NCI-H345 (cell line): ENCODE measurements at places on chromosomes 6 and 20.

DNA sequence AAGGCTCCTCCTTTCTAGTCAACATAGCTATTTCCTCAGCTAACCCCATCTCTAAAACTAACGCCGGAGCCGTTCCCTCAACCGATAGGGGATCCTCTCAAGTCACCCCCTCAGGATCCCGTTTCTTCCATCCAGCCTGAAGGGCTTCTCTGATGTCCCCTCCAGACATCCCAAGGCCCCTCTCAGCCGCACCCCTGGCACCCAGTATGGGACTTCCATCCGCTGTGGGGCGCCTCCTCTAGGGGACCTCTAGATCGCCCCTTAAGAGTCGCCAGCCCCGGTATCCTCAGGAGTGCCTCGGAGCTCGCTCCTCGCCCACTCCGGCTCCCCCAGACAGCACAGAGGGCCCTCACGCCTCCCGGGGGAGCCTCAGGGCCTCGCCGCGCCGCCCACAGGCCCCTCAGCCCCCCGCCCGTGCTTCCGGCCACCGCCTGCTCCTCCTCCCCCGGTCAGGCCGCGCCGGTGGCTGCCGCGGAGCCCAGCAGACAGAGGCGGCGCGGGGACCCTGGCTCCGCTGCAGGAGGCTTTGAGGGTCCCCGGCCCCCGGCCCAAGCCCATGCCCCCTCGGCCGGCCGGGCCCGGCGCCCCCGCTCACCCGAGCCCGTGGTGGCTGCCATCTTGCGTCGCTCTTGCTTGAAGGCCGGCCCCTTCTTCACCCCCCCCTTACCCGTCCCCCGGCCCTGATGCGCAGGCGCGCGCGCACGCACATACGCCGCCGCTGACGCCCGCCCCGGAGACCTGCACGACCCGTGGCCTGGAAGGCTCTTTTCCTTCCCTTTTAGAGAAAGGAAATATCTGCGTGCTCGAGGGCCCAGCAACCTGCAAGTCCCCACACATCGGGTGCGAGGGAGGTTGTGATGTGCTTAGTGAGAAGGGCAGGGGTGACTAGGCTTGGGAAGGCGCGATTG lies at the start of gene UBE2V1:
UBE2V1 (minus strand) TSS at position 639 of the 908 bp plus-strand sequence; CDS start at position 617, 22 bp downstream.
- peak; percentile 91 for DNase-seq

- DNase-seq, result no peak
Measured at GRCh38 chr6:8329562-8329961, 105.8 kb downstream of the SLC35B3 start.

GRCh38 chr6:30813631-30814145 lies 69.3 kb upstream of the IER3 start:
- DNase-seq, result no peak

DNA sequence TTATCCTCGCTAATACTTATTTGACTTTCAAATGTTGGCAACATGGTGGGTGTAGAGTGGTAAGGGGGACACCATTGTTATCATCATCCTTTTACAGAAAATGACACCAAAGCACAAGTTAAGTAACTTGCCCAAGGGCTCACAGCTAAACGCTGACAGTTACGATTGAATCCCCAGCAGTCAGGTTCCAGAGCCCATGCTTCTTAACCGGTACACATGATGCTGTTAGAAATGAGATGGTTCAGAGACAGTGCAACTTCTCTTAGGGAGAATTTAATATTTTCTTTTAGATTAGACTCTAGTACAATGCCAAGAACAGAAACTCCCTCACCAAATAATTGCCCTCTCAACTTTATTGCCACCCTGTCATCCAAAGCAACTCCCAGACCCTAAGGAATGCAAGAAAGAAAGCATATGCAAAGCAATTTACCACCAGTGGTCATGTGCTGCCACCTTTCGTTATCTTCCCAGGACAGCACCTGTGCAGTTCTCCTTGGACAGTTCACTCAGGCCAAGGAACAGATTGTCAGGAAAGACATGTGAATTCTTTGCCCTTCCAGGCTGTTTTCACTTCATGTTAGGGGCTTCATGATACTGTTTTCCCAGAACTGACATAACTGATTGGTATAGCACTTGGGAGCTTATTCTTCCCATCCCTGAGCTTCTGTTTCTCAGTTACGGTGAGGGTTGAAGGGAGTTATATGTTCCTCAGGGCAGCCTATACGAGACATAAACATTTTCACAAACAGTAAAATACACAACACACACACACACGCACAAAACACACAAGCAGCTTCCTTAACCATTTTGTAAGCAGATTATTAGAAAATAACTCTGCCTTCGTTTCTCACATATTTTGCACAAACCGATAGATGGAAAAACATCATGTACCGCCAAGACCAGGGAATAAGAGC lies 5.1 kb downstream of the HLA-DMA start:
- DNase-seq, result peak; percentile 10

DNA sequence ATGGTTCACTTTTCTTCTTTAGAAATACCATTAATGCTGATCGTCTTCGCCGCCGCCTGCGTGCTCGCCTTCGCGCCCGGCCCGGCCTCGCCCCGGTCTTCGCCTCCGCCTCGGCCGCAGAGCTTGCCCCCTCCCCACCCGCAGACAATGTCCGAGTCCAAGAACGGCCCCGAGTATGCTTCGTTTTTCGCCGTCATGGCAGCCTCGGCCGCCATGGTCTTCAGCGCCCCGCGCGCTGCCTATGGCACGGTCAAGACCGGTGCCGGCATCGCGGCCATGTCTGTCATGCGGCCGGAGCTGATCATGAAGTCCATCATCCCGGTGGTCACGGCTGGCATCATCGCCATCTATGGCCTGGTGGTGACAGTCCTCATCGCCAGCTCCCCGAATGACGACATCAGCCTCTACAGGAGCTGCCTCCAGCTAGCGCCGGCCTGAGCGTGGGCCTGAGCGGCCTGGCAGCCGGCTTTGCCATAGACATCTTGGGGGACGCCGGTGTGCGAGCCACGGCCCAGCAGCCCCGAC lies 4.8 kb upstream of the PRPH2 start:
- DNase-seq, result no peak

DNA sequence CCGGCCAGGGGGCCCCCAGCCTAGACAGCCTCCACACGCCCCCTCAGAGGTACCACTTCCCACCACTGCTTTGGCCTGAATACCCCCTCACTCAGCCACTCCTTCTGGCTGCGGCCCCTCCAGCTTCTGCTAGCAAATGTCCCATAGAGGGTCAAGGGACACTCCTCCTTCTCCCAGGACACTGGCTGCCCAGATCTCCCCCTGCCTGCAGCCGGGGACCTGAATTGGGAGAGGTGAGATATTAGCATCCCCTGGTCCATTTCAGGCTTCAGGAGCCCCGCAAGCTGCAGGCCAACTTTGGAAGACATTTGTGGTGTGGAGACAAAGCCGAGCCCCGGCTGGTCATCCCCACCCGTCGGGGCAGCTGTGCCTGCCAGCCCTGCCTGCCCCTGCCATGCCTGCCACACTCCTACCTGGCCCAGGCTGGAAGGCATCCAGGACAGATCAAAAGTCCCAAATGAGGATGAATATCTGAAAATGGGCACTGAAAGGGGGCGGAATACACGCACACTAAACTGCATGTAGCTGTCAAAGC lies 32.5 kb upstream of the FOXC1 start:
- DNase-seq, result no peak

DNA sequence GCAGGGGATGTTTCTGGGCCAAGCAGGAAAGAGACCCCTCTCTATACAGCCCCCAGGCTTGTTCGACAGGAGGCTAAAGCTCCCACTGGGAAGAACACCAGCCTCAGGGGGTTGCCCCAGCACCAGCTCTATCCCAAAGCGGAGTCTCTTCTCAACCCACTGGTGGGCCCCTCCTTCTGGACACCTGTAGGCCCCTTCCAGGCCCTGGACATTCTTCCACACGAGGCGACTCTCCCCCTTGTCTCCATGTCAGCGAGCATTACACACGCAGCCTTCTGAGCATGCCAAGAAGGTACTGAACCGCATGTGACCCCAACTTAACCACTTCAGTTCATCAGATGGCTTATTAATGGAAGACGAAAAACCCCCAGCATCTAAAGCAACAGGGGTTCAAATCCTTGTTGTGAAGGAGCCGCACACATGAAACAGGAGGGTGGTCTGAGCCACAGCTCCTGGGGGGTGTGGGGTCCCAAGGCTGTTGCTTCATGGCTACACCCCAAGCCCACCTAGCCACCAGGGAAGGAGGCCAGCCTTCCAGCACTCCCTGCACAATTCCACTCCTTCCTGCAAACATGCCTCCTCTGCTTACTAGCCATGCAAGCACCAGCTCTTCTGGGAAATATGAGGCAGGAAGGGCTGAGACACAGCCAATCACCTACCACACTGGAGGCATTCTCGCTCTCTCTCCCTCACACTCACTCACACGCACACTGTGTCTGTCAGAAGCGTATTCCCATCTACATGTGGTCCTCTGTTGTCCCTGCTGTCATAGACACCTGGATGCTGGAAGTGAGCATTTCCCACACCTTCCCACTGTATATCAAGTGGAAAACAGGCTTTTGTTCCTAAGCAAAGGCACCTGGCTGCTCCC lies 104.5 kb downstream of the NOL4L start:
- no peak for DNase-seq

DNA sequence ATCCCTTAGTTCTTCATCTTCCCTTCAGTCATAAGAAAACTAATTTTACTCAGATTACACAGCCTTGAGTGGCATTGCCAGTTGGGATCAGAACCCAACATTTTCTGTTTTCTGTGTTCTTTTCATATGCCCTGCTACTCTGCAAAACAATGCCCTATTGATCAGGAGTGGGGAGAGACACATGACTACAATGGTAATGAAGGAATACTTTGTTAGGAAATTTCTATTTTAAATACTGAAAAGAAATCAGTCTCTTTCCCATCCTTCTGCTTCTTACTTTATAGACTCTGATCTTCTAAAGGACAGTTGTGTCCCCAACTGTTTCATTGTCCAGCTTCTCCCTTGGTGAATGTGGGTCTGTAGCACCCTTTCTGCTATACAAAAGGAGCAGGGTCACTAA lies 5.5 kb upstream of the PKIB start:
- DNase-seq, result no peak

DNA sequence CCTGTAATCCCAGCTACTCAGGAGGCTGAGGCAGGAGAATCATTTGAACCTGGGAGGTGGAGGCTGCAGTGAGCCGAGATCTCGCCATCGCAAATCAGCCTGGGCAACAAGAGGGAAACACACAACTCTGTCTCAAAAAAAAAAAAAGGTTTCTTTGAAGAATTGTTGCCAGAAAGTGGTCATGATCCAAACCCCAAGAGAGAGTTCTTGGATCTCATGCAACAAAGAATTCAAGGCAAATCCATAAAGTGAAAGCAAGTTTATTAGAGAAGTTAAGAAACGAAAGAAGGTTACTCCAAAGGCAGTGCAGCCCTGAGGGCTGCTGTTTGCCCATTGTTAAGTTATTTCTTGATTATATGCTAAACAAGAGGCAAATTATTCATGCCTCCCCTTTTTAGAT lies 14.5 kb upstream of the KIFC1 start:
- DNase-seq, result no peak

- no peak for DNase-seq
Measured at GRCh38 chr6:87794922-87795885, 93.2 kb upstream of the AKIRIN2 start.
